Right renal cortex interstitium (tissue), 3 donors: ENCODE measurements at places on chromosomes 13 and 19. TPM values are rescaled to one million over a fixed set of nuclear protein-coding genes. Genes with fewer than 3 reads are reported as not detected.

FSTL3 gene
- 15.1 TPM for polyA plus RNA-seq

SLITRK6 gene
- polyA plus RNA-seq, result 10.8 TPM

SRRM5 gene
- polyA plus RNA-seq, result 0.80 TPM

COX6B2 gene
- polyA plus RNA-seq, result 0.31 TPM

DNA sequence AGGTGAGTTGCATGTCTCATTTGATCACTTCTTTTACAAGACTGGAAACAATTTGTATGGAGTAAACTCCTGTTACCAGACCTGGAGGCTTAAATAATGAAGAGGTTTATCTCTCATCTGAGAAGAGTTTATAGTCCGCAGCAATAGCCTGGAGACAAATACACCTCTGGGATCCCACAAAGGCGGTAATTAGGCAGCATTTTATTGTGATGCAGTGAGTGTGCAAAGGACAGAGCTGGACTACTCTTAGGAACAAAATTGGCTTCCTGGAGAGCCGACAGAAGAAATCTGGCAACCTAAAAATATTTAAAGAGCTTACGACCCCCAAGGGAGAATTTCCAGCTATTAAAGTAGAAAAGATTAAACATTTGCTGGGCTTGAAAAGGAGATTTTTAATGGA lies 11.8 kb upstream of the KATNAL1 start:
- no peak for DNase-seq

- no peak for DNase-seq
Observed at GRCh38 chr19:48784527-48784926, 26.3 kb downstream of the BCAT2 start.

DNA sequence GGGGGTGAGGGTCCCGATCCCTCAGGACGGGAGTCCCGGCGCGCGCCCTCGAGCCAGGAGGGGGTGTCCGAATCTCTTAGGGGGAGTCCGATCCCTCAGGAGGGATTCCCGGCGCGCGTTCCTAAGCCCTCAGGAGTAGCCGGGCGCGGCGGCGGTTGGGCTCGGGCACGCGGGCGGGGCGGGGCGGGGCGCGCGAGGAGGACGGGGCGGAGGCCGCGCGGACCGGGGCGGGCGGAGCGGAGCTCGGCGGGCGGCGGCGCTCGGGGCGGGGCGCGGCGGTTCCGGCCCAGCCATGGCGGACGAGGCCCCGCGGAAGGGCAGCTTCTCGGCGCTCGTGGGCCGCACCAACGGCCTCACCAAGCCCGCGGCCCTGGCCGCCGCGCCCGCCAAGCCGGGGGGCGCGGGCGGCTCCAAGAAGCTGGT lies at the start of gene CUL4A:
Gene CUL4A, plus strand, starts transcription at position 278 of the 423 bp plus-strand sequence. Its CDS starts 15 bp downstream, at position 293.
- no peak for DNase-seq
